ENCODE measurements at places on chromosomes 1 and 21.

- DNase-seq: no peak
Measured at GRCh38 chr1:99786751-99787501, 20.5 kb upstream of the FRRS1 start.

DNA sequence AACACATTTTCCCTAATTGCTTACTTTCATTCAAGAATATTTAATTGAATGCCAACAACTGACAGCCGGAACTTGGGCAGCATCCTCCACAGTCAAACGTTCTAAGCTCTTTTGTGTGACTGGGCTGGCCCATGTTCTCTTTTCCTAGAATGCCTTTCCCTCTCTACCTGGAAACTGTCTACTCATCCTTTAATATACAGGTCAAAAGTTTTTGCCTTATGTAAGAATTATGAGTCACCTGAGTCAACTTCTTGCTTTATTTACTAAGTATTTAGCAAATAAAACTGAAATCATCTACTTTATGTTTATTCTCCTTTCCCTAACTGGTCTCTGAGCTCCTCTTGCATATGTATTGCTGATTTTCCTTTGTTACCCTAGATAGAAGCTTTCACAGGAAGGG, 172.2 kb downstream of the CHRM3 start:
- no peak for DNase-seq

DNA sequence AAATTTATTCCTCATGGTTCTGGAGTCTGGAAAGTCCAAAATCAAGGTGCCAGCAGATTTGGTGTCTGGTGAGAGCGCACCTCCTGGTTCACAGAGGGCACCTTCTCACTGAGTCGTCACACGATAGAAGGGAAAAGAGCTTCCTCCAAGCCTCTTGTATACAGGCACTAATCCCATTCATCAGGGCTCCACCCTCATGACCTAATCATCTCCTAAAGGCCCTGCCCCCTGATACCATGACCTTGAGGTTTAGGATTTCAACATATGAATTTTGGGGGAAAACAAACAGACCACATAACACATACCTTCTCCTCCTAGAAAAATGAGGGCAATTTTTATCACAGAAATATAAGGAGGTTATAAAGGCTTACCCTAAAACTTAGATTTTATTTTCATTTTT, 88.0 kb upstream of the NFIA start:
- no peak for DNase-seq

DNA sequence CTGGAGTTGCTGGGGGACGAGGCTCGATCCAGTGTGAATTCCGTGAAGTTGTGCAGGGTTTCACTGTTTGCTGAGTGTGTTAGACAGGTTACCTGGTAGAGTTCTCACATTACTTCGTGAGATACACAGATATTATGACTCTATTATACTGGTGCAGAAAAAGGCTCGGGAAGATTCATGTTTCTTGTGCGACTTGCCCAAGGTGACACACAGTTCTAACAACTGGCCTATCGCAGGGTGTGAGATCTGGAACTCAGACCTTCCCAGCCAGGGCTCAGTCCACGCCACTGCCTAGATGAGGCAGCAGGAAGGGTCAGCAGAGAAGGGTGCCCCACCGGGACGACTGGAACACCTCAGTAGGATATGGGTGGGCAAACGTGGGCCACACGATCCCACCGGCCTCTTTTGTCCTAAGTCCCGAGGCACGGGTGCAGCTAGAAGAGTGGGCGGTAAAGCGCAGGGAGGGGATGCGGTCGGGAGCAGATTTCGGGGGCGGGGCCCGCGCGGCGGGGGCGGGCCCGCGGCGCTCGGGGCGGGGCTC, 296 bp upstream of the RNPEP start:
- DNase-seq: peak; percentile 64

DNA sequence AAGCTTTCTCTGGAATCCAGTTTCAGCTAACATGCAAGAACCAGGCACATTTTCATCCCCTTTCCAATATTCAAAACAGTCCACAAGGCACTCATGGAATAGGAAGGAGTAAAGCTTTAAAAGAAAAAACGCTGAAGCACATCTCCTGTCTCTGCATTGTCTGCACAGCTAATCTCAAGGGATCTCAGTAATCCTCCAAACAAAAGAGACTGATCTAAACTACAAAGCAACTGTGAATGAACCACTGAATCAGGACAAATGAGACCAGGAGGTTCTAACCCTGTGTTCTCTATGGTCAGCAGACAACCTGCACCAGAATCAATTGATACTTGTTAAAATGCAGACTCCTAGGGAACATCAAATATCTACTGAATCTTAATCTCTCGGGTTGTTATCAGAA, 399.0 kb downstream of the HHAT start:
- DNase-seq: no peak

- DNase-seq: no peak
Measured at GRCh38 chr1:45455162-45455561, 35.8 kb downstream of the TESK2 start.

DNA sequence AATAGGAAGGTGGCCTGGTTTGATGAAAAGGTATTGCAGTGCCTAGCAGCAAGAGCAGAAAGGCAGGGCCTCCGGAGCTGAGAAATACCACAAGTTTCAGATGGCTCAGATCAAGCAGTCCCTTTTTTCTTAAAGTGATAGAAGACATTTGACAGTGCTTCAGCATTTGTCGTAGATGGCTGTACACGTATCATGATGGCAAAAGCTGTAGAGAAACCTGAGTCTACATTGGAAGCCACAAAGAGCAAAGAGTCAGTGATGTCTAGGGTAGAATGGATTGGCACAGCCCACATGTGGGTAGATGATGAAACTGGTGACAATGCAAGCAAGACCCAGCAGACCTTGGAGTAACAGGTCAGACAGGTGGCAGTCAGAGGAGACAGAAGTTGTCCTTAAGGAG, 101.3 kb upstream of the ARTN start:
- DNase-seq: no peak

DNA sequence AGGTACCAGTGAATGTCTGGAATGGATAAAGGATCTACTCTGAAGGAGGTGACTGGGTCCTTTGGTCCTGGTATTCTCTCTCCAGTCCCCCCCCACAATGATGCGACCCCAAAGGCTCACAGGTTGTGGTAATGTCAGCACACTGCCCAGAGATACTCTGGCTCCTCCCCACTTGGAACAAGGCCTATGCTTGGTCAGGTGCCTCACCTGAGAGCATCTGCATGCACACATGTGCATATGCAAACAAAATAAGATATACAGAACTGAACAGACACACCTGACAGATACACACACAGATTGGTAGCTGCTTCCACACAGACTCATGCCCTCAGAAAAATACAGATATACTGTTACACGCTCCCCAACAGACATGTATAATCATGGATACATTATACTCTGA, 33.5 kb downstream of the DMAP1 start:
- no peak for DNase-seq

DNA sequence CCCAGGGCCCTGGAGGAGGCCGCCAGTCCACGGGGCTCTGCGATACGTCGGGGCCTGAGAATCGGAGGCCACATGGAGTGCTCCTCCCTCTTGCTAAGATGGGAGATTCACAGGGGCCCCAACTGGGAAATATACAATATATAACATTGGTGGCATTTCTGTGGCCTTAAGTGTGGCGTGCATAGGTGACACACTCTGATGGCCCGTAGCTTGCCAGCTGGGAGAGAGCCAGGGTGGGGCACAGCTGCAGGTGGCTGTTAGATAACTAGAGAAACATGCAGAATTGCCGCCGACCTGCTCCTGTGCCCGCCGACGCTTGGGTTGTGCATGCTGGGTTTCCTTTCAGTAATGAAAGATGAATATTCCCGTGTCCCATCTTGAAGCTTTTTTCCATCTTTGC, 30.1 kb downstream of the UMODL1 start:
- no peak for DNase-seq

GRCh38 chr1:16235944-16236510, 956 bp downstream of the CPLANE2 start:
- peak; percentile 62 for DNase-seq

GRCh38 chr1:210603123-210603522, 274.4 kb downstream of the HHAT start:
- no peak for DNase-seq

GRCh38 chr1:92136341-92136740, 56.2 kb downstream of the BTBD8 start:
- DNase-seq: no peak

GRCh38 chr1:1085911-1086841, 12.1 kb upstream of the RNF223 start:
- peak; percentile 10 for DNase-seq

DNA sequence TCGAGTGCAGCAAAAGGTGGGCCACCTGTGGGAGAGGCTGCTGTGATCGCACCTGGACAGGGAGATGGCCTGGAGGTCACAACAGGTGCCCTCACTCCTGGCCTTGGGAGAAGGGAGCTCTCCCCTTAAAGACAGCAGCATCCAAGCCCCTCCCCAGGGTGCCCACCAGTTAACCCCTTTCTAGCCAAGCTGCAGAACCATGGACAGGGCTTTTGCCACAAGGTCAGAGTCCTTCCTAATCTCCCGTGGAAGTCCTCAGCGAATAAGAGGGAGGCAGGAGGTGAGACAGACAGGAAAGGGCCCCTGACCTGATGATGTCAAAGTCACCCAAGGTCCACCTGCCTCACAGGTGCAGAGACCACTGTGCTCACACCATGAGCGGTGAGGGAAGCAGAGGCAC, 1.7 kb downstream of the CNTN2 start:
- no peak for DNase-seq

DNA sequence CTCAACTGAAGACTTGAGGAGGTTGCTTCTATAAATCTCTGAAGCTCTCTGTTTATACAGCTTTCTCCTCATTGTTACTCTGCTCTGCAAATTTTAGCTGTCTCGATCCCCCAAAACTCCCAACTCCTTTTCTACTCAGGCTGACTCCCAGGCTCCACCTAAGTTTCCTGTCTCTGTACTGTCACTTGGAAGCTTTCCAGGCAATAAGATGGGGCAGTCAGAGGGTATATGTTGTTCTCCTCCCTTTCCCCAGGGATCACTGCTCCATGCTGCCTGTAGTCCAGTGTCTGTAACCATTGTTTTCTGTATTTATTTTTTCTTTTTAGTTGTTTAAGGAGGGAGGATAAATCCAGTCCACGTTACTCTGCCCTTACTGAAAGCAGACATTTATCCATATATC, 13.4 kb downstream of the TSNAX start:
- no peak for DNase-seq

- no peak for DNase-seq
Measured at GRCh38 chr1:117732065-117732797, 126.4 kb downstream of the TENT5C start.

- no peak for DNase-seq
Measured at GRCh38 chr1:30047576-30047975, 675.8 kb downstream of the MATN1 start.

DNA sequence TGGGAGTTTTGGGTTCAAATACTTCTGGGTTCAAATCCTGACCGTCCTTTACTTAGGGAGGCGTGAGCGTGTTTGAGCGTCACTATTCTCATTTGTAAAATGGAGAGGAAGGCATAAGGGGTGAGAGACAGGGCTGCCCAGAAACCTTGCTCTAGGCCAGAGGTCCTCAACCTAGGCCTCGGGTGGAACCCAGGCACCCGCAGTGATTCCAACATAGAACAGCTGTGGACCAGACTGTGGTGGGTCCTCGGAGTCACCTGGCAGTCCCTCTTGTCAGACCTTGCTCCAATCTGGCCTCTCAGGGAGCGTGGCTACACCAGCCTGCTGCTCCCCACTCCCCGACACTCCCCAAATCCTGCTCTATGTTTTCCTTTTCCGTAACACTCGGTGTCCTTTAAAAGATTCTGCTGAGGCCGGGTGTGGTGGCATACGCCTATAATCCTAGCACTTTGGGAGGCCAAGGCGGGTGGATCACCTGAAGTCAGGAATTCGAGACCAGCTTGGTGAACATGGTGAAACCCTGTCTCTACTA, 116.4 kb downstream of the PGBD5 start:
- no peak for DNase-seq

DNA sequence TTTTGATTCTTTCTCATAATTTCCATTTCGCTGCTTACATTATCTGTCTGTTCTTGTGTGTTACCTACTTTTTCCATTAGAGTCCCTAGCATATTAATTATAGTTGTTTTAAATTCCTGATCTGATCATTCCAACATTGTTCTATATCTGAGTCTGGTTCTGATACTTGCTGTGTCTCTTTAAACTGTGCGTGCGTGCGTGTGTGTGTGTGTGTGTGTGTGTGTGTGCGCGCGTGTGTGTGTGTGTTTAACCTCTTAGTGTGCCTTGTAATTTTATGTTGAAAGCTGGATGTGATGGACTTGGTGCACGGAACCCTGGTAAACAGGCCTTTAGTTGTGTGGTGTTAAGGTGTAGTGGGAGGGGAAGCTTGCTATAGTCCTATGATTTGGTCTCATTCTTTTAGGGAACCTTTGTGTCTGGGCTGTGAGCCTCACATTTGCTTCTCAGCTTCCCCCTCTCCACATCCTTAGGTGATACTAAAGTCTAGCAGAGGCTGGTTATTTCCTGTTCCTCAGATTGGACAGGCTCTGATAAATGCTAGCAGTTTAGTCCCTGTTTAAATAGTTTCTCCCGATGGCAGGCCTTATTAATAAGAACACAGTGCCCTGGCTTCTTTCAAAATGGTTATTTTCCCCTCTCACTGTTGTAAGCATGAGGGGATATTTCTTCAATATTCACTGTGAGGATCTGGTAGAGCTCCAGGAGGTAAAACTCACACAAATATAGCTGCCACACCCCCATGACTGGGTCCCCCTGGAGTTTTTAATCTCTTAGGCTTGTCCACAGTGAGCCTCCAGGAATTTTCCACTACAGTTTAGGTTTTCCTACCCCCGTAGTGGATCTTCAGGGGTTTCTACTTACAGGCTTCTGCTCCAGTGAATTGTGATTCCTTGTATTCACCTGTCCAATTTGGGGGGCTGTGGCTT, 118.3 kb downstream of the GALNT2 start:
- no peak for DNase-seq

DNA sequence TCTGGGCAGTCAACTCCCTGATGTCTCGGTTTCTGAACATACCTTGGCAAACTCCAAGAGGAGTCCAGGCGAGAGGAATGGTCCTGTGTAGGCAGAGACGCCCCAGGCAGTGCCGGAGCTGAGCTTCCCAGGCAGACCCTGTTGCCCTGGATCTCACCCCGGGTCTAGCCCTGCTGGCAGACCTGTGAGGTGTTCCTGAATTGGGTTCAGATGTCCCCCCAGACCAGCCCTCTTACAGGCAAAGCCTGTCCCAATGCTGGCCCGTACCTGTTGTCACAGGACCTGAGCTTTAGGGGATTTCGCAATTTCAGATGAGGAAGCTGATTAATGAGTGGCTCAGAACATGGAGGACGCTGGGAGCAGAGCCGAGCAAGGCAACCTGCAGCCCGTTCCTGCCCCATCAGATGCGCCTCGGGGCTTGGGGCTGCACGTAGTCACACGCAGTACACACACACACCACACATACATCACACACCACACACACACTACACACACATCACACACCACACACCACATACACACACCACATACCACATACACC, 38.5 kb upstream of the PDE9A start:
- peak; percentile 56 for DNase-seq
